ENCODE measurements at places on chromosomes 11 and 22.

DNA sequence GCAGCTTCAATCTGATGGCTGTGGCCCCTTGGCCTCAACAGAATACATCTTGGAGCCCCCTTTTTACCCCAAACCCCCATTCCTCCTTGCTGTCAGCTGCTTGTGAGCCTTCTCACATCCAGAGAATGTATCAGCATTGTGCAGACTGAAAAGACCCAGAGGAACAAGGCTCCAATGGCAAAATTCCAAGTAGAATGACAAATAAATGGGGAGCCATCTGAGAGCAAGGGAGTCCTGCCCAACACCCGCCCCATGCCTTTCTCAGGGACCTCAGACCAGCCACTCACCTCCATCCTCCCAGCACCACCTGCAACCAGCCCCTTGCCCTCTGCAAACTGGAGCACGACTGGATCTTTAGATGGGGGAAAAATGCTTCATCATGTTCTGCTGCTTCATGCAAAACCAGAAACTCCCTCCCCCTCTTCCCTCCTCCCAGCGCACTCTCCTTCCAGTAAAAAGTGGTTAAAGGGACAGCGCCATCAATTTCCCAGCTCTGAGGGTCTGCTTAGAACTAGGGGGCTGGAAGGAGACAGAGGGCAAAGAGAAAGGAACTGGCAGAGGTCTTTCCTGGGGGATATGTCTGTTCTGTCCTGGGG, 2.2 kb upstream of the NEFH start:
- no peak for DNase-seq

- no peak for DNase-seq
Observed at GRCh38 chr11:40099426-40100161, 1359.9 kb downstream of the LRRC4C start.

DNA sequence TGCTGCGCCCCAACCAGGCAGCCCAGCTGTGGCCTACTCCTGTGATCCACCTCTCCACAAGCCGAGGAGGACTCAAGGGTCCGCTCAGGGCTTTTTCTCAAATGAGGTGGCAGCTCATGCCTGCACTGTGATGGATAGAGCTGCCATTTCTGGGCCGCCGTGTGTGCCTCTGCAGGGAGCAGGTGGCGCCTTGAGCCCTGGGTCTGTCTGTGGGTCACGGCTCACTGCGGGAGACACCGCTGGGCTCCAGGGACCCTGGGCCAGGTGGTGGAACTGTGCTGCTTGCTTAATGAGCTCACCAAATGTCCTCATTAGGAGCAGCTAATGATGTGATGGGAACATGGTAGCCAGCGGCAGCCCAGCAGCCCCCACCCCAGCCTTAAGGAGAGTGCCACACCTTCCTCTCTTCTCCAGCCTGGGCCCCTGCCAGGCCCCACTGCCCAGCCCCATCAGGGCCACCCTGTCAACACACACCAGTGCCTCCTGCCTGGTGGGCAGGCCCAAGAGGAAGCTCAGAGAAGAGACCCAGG, 50.8 kb downstream of the DHCR7 start:
- no peak for DNase-seq

DNA sequence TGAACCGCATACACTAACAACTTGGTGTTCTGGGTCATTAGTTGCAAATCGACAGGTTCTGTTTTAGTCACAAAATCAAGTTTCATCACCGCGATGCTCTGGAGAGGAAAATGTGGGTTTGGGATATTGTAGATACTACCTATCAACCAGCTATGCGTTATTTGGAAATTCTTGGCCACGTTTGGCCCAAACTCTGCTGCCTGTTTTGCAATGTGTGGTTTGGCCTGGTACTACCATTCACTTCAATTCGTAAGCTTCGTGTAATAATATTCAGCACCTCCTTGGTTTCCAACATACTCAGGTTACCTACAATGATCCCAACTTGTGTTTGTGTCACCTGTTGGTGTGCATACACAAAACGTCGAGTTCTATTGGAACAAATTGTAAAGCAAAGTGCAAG, 16.2 kb upstream of the ACER3 start:
- DNase-seq: no peak

DNA sequence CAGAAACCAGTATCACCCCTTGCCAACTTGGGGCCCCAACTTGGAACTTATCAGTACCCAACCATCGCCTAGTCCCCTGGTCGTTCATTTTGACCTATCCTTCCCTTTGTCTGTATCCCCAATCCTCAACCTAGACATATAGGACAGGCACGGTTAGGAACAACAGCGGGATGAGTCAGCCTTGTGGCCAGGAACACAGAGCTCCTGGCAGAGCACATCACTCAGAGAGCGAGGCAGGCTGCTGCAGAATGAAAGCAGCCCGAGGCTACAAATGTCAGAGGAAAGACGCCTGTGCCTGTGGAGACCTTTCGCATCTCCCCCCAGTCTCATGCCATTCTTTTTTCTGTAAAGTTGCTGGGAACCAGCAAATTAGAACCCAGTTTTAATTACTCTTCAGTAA, 14.6 kb downstream of the DKK3 start:
- no peak for DNase-seq

- DNase-seq: no peak
Observed at GRCh38 chr22:23401910-23402274, 178.2 kb downstream of the IGLL1 start.
